ENCODE measurements at places on chromosomes 4 and X. TPM values are rescaled to one million over a fixed set of nuclear protein-coding genes. Genes with fewer than 3 reads are reported as not detected.
A peak's percentile ranks its signal among the peaks of the same experiment; 100 is the strongest.

DNA sequence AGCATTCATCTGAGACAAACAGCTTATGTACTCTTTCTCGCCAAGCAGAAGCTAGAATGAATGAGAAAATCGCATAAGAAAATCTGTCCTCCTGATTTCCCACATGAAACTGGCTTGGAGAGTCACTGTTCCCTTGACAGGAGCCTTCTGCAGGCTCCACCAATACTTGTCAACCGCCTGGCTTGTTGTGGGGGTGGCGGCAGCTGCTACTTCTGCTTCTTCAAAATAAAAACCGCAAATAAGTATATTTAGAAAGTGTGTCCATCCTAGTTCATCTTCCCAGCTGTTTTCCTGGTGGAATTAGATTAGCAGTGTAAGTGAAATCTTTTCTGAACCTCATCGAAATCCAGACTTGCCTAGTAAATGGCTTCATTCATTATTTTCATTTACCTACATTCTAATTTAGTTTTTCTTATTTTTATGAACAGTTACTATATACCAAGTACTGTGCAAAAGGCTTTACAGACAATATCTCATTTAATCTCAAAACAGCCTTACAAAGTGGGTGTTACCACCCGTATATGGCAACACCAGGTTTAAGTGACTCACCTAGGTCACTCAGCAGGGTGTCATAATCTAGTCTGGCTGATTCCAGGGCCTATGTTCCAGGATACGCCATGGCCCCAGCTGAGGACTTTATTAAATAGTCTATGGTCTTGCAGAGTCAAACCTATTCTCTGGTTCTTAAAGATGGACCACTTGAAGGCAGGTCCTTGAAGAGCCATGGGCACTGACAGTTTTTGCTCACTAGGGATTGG, 104.6 kb upstream of the IGFBP7 start:
- no peak for DNase-seq

GRCh38 chrX:82765811-82766210, 742.3 kb upstream of the POU3F4 start:
- no peak for DNase-seq

- no peak for DNase-seq
These were observed 245.2 kb upstream of the FSTL5 start for GRCh38 chr4:162409048-162409447.

DNA sequence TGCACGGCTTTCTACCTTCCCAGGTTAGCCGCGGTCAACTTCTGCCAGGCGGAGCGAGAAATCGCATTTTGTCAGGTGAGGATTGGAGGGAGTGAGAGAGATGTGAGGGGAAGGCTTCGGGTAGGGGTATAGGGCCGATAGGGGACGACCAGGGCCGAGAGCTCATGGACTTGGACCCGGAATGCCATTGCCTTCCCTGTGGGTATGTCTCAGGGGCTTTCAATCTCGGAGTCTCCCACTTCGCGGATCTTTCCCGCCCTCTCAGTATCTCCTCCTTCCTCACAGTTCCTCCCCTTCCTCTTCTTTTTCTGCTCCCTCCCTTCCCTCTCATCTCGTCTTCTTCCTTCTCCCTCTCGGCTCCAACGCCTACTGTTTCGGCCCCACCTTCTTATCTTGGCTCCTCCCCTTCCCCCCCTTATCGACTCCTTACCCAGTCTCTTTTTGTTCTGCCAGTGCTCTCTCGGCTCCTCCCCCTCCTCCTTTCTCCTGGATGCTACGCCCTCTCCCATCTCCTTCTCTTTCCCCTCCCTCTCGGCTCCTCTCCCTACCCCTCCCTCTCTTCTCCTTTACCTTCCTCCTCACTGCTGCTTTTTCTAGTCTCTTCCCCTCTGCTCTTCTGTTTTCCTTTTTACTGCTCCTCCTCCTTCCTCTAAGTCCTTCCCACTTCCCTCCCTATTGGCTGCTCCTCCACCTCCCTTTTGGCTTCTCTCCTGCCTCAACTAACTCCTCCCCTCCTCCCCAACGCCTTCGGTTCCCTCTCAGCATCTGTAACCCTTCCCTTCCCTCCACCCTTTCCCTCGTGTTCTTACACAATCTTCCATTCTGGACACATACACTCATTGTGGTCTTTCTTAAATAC, 29.4 kb upstream of the RBMX start:
- DNase-seq = peak; percentile 71

DNA sequence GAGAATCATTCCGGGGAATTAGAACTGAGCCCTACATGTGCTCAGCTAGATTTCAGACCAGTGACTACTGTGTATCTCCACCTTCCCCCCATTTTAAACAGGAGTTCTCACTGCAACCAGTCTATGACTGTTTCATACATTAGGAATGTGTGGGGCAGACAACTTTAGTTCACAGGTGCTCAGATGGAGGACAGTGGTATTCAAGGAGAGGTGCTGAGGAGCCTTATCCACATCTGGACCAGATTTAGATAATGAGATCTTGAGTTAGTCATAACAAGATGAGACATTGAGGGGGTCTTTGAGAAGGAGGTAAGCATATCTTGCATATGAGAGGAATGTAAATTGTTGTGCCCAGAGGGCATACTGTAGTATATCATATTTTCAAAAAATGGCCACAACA, 32.8 kb upstream of the RELL1 start:
- DNase-seq = no peak

GRCh38 chr4:107760281-107760947, 40.4 kb upstream of the PAPSS1 start:
- DNase-seq = no peak

DNA sequence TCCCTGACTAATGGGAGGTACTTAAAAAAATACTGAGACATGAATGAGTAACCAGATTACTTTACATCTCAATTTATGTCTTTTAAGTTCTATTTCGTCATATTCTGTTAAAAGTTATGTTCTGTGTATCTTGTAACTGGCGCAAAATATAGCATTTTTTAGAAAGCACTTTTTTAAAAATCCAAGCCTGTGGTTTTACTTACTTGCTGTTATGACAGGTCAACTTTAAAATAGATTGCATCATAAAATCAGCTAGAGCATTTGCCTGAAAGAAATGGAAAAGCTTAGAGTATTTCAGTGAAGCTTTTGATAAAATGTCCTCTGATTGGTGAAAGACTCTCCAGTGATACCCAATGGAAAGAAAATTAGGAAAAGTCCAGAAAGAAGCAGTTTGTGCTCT, 1892.3 kb upstream of the TENM3 start:
- no peak for DNase-seq

DNA sequence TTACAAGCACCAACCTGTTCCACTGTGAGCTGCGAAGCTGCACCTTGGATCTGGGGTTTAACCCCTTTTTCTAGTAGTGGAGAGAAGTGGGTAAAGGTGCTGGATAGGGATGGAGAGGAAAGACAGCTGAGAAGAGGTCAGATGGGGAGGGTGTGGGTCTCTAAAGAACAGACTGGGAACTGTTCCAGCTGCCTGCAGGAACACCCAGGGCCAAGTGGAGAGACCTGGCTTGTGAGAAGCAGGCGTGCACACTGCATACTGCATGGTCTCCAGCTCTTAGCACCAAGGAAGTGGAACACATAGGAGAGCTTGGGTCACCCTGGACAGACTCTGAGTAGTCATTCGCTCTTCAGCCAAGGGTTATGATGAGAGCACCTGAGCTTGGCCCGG, 16.1 kb downstream of the BCOR start:
- DNase-seq = no peak

- DNase-seq = no peak
These were observed 32.7 kb downstream of the KIAA0232 start for GRCh38 chr4:6815029-6815836.

GRCh38 chr4:76105652-76106051, 31.1 kb downstream of the ART3 start:
- DNase-seq = no peak

DNA sequence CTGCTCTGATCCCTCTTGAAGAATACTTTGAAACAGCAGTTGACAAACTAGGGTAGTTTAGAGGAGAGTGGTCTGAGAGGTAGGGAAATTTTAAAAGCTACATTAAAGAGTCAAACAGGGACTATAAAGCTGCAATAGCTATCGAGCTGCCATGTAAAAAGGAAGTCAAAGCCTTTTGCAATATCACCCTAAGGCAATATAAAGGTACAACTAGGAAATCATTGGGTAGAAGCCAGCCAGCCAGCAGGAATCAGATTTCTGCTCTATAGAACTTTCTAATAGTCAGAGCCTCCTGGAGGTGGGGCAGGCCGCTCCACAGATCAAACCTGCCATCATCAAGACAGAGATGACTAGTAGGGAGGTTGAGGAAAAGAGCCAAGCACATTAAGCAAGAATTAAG, 15.2 kb upstream of the PHOX2B start:
- DNase-seq = no peak

DNA sequence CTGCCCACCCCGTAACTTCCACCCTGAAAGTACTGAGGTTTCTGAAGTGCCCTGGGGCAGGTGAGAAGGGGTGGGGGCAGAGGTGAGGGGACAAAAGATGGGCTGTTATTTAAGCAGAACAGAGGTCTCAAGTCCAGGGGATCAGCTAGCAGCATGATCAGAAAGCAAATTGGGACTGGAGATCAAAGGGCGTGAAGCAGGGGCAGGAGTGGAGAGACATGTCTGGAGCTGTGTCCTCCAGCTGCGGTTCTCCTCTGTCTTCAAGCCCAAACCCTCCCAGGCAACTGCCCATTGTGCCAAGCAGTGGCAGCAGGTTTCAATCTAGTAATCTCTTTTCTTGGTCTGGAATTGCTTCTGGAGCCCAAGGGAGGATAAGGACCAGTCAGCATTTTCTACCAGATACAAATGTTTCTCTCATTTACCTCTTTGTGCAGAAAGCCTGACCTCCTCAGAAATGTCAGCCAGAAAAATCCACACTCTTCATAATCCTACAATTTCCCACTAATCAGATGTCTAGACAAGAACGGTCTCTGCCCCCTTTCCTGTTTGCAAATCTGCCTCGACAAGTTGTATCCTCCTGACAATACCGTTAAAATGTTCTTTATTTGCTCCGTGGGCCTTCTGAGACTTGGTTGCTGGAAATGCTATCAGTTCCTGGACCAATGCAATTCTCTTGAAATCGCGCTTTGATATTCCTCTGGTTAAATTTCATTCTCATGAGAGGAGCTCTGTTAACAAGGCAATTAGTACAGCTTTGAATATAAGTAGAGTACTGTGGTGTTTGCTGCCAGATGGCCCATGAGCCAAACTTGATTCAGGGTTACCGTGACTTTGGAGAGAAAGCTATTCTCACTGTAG, 23.2 kb upstream of the RASL11B start:
- no peak for DNase-seq

- no peak for DNase-seq
These were observed 2.7 kb downstream of the BCOR start for GRCh38 chrX:40094900-40095582.

GRCh38 chr4:2487632-2488031, 18.7 kb downstream of the RNF4 start:
- DNase-seq = no peak

- DNase-seq = no peak
These were observed 2595.3 kb downstream of the ARAP2 start for GRCh38 chr4:33649015-33649414.

DNA sequence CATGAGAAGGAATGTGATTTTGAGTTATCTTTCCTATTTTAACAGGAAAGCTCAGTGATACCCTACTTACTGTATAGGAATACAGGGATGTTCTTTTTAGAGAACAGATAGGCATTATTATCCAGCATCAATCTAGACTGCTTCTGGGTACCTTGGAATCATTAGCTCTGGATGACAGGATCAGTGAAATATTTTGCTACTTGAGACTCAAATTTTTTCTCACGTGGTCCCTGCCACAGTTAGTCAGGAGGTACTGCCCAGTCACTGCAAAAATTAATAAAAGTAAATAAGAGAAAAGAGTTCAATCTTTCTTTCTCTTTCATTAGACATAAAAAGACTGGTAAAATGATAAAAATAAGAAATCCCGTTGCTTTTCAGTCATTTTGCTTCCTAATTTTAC, 5.5 kb downstream of the ZNF827 start:
- DNase-seq = no peak

DNA sequence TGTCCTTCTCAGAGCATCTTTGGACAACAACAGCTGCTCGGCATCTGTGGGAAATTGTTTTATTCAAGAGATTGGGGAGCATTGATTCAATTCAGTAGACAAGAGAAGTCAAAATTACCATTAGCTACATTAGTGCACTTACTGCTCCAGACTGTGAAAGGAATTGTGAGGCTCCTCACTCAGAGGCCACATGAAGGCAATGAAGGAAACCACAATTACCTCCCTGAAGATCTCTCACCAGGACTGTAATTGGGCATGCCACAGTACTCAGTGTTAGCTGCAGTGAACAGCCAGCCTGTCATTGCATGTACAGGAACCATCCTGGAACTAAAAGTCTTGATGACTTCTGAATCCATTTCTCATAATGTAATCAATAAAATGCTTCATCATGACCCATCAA, 144.8 kb downstream of the PPA2 start:
- DNase-seq = no peak

GRCh38 chr4:23877758-23878229, 12.1 kb downstream of the PPARGC1A start:
- DNase-seq = no peak

GRCh38 chr4:59920416-59920815, 1279.7 kb upstream of the ADGRL3 start:
- no peak for DNase-seq

GRCh38 chrX:32195611-32196010, 1015.7 kb downstream of the DMD start:
- no peak for DNase-seq

GAB3 gene
- 0.82 TPM for polyA plus RNA-seq

DRP2 gene
- 0.12 TPM for polyA plus RNA-seq

PHEX gene
- 0.17 TPM for polyA plus RNA-seq

MAGEA8 gene
- polyA plus RNA-seq = not detected

ARFIP1 gene
- polyA plus RNA-seq = 24.6 TPM

RPS3A gene
- 1,382 TPM for polyA plus RNA-seq

XAGE2 gene
- polyA plus RNA-seq = not detected

USP17L17 gene
- polyA plus RNA-seq = not detected

LINC00632 gene
- polyA plus RNA-seq = 87.0 TPM

XG gene
- 0.22 TPM for polyA plus RNA-seq

NXF2B gene
- not detected for polyA plus RNA-seq
